LHCN-M2 (cell line): ENCODE measurements at places on chromosomes 13 and 19.
A peak's percentile ranks its signal among the peaks of the same experiment; 100 is the strongest.

GRCh38 chr13:57857945-57858344 lies 226.4 kb downstream of the PCDH17 start:
- no peak for DNase-seq

- DNase-seq = no peak
Observed at GRCh38 chr13:81283062-81283461, 942.1 kb upstream of the SPRY2 start.

GRCh38 chr19:28066161-28066560 lies 1146.8 kb downstream of the UQCRFS1 start:
- DNase-seq = no peak

DNA sequence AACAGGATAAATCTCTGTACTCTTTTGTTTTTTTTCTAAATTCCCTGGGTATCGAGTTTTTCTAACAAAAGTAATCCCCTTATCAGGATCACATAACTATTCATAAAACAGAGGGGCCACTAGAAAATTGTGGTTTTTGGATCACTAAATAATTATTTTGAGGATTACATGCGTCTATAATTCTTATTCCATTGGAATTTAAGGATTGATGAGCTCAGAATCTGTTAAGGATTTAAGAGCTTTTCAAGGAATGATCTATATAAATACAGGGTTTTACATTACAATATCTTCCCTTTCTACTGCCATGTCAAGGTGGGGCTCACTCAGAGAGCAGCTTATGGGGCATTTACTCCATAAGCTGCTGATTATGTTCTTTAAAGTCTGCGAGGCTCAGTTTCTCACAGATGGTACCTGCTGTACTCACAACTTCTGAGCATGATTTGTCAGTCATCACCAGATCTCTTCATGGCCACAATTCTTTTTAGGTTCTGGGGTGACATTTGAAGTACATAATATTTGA lies 449.8 kb downstream of the PCDH17 start:
- no peak for DNase-seq

DNA sequence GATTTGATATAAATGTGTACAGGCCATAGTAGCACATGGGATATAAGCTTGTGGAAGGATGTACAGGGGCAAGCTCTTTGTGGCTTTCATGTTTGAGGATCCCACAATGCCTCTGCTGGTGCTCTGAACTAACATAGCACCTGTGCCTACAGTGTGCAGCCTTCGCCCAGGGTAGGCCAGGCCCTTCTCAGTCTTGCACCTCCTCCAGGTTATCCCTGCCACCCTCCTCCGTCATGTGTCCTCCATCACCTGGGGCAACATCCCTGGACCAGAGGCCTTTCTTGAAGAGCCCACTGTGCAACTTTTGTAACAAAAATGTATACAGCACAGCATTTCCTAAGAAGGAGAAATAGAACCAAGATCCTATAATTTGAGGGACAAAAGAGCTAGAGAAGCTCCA lies 306.8 kb downstream of the IRS2 start:
- DNase-seq = no peak

GRCh38 chr13:45254396-45254795 lies 53.6 kb upstream of the KCTD4 start:
- DNase-seq = no peak

- no peak for DNase-seq
Observed at GRCh38 chr19:15074371-15074770, 7.6 kb upstream of the OR1I1 start.

- DNase-seq = no peak
Observed at GRCh38 chr19:12698138-12698537, 1.7 kb upstream of the FBXW9 start.

DNA sequence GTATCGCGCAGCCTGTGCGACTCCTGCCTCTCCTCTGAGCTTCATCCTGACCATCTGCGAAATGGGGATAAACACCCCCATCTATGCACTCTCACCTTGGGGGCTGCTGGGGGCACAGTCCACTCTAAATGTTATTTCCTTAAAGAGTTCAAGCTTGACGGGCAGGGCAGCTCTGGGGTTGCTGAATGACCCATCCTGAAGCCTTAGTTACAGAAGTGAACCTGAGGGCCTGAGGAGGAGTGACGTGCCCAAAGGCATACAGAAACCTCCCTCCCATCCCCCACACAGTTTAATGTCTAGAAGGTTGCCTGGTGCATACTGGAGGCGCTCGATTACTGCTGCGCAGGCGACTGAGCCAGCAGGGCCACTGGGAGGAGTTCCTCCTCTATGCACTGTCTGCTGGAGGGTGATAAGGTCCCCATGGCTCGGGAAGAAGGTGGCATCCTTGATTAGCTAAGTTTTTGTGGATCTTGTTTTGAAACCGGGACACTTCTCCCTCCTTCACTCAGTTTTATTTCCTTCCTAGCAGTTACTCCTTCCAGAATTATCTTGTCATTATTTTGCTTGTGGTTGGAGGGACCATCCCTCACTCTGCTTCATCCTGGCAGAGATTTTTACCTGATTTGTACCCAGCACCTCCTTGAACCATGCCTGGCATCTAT lies 572 bp upstream of the FKBP8 start:
- DNase-seq = peak; percentile 38

- no peak for DNase-seq
Observed at GRCh38 chr19:54252243-54252642, 4.8 kb downstream of the LILRB5 start.

DNA sequence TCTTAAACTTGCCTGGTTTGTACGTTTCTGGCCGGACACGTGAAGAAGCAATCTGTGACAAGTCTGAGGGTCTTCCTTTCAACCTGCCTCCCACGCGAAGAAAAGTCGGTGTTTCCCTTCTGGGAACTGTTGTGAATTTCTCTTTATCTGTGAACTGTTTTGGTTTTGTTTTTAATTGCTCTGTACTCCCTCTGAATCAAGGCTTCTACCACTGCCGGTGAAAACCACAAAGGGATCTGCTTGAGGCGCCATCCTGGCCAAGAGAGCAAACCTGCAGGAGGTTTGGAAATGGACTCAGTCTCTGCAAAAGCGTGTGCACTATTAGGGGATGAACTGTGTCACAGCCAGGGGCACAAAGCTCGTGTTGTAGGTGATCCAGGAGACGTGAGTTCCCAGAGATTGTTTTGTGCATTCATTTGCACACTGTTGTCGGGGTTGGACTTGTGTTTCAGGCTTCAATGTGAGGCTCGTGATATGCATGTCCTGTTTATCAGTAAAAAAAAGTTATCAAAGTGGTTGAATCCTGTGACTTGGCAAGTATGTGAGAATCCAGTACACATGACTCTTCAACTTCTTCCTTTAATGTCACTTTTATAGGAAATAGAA lies 9.7 kb downstream of the SIGLEC8 start:
- no peak for DNase-seq

- DNase-seq = no peak
Observed at GRCh38 chr13:52744842-52745375, 5.3 kb upstream of the CNMD start.

DNA sequence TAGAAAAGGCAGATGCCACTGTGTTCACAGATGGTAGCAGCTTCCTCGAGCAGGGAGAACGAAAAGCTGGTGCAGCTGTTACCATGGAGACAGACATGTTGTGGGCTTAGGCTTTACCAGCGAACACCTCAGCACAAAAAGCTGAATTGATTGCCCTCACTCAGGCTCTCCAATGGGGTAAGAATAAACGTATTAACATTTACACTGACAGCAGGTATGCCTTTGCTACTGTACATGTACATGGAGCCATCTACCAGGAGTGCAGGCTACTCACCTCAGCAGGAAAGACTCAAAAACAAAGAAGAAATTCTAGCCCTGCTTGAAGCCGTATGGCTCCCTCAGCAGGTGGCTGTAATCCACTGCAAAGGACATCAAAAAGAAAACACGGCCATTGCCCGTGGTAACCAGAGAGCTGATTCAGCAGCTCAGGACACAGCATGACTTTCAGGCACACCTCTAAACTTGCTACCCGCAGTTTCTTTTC lies 197.7 kb downstream of the ZNF737 start:
- no peak for DNase-seq

GRCh38 chr19:44746946-44747738 lies 1.4 kb upstream of the BCL3 start:
- DNase-seq = peak; percentile 97

DNA sequence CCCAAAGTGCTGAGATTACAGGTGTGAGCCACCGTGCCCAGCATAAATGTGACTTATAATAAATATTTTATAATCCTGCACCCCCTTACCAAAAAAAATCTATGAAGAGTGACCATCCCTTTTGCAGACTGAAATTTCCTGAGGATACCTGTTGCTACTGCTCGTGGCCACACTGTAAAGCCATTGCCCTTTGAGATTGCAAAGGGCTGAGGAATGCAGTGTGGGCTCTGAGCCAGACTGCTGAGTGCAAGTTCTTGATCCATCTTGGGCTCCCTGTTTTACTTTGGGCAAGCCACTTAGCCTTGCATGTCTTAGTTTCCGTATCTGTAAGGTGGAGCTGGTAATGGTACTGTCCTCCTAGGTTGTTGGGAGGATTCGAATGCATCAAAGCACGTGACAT lies 23.4 kb downstream of the SIPA1L3 start:
- DNase-seq = no peak

- no peak for DNase-seq
Observed at GRCh38 chr13:107680115-107680514, 535.2 kb downstream of the LIG4 start.

DNA sequence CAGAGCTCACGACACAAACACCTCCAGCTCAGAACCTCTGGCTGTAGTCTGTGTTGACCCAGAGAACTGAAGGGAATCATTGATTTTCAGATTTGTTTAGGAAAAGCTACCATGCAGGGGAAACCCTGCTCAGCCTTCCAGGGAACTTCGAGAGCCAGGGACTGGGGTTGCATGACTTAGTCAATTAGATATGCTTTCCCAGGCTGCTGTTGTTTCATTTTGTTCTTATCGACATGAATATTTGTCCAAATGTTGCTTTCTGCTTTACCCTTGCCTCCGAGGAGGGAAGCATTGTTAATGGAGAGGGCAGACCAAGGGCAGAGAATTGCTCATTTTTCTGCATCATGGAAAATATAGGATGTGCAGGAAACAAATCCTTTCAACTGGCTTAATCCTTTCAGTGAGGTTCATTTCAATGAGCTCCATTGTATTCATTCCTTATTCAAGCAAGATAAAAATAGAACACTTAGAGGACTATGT lies 82.5 kb downstream of the KLF5 start:
- DNase-seq = no peak

DNA sequence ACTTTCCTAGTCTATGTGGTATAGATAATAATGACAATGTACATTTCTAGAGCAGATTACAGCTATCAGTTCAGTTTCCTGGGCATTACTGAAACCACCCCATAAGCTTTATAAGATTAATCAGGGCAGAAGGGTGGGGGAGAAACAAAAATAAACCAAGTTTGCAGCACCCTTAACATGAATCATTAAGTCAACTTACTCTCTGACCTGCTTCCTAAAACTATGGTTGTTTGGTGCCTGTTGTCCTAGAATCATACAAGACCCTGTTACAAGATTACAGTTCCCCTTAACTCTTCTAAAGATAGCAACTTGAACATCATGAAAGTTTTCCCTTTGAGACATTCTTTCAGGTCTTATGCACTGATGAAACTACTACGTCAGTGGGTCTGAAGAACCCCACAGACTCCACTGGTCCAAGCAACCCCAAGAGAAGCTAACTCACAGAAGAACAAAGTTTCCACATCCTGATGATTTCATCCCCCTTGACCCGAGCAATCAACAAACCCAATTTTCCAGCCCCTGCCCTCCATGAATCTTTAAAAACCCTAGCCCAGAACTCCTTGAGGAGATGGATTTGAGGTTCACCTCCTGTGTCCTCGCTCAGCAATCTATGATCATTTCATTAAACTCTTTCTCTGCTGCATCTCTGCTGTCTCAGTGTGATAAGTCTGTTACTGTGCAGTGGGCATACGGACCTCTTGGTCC lies 336.5 kb downstream of the FOXO1 start:
- DNase-seq = no peak

- DNase-seq = no peak
Observed at GRCh38 chr19:13548131-13548530, 41.9 kb upstream of the CACNA1A start.

DNA sequence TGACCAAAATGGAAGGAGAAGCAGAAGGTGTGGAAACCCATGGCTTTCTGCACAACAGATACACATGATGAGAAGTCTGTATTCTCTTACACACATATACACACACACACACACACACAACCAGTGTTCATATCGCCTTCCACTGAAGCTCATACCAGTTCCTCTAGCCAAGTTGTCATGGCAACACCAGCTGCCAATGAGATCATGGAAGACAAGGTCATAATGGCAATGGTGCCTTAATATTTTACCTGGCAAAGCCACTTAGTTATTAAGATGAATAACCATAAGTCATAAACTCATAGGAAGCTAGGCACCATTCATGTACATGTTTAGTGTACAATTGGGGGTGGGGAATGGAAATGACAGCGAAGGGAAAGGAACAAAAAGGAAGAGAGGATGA lies 2.6 kb upstream of the DHRS12 start:
- DNase-seq = peak; percentile 46

DNA sequence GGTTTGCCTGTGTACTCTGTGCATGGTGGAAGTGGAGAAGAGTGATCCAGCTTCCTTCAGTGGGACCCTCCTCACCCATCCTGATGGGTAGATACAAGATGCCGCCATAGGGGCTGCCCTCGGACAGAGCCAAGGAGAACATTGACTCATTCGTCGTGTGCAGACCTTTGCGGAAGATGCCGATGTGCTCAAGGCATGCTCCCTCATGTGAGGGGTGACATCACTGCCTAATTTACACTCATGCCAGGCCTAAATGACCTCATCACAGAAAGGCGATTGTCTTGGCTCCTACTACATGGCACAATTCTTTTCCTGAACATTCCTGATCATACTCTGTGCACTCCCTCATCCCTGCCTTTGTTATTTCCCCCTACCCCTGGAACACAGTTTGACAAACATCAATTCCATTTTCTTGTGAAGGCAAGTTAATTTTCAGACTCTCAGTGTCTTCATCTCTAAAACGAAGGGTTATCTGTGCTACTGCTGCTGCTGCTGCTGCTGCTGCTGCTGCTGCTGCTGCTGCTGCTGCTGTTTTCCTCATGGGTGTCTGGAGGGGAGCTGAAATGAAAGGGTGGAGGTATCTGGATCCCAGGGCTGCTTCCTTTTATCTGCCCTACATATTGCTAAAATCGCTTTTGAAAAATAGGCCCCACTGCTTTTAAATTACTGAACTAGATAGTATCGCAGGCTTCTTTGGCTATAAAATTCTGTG lies 146.5 kb upstream of the ARGLU1 start:
- DNase-seq = no peak

GRCh38 chr13:50080911-50081678 lies 65.9 kb downstream of the KCNRG start:
- DNase-seq = no peak

GRCh38 chr19:29634423-29635130 lies 28.5 kb downstream of the POP4 start:
- DNase-seq = no peak
